ENCODE measurements at places on chromosomes 1 and 21.

DNA sequence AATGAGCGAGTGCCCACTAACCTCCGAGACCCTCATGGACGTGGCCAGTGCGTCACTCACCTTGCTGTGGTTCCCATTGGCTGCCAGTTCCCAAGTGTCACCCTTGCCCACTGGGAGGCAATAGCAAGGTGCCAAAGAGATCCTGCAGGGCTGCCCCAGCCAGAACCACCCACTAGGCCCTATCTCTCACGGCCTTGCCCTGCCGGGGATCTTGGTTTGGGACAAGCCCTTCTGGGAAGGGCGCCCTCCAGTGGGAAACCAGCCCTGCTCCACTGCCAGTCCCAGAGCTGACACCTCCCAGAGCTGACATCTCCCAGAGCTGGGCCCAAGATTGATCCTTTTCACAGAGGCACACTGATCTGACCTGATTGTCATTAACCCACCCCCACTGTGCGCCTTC is 2.1 kb upstream of the SELENON start:
- no peak for DNase-seq

GRCh38 chr1:6419397-6419803 is 319 bp downstream of the HES2 start:
- DNase-seq: peak; percentile 34

DNA sequence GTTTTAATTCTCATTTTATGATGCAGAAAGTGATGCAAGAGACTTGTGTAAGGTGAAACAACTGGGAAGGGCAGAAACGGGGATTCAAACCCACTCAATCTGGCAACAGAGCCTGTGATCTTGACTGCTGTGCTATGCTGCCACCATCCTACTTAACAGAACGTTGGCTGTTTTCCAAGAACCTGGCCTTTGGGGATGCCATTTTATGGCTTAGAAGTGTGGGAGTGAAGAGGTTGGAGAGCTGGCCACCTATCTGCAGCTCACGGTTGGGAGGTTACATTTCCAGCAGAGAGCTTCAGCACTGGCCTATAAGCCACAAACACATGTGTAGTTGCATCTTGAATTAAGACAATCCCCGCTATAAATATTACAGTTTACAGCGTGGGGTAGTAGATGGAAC is 235.3 kb downstream of the PRDM2 start:
- DNase-seq: no peak

GRCh38 chr1:171917331-171917730 is 76.0 kb downstream of the DNM3 start:
- DNase-seq: no peak

All from NCI-H146 (cell line).